Pulmonary artery endothelial cell (primary cell): ENCODE measurements at places on chromosomes 12 and 14. TPM values are rescaled to one million over a fixed set of nuclear protein-coding genes. Genes with fewer than 3 reads are reported as not detected.

Gene KCNMB4
- total RNA-seq = 3.8 and 8.7 TPM in 2 replicates

Gene REP15
- 1.3 and 3.0 TPM in 2 replicates for total RNA-seq

Gene TMEM132D
- total RNA-seq = not detected in 2 replicates

Gene CCDC196
- total RNA-seq = not detected in 2 replicates

Gene KRT6A
- 0.79 and 12.6 TPM in 2 replicates for total RNA-seq

Gene HCFC2
- 13.5 and 30.4 TPM in 2 replicates for total RNA-seq

Gene PPFIA2
- 0.40 TPM in 1 of 2 replicates, not detected in the other for total RNA-seq

Gene CELA1
- total RNA-seq = not detected in 2 replicates

Gene SLC39A9
- 120 and 129 TPM in 2 replicates for total RNA-seq

Gene RAD51AP1
- total RNA-seq = 13.3 and 22.8 TPM in 2 replicates

Gene COX8C
- not detected in 2 replicates for total RNA-seq

Gene EML1
- total RNA-seq = 68.2 and 71.6 TPM in 2 replicates

Gene SLC25A29
- total RNA-seq = 36.1 and 52.6 TPM in 2 replicates

- DNase-seq = no peak
Observed at GRCh38 chr12:25155022-25155576, 39.9 kb downstream of the DNAI7 start.

GRCh38 chr14:80946797-80947196 is 5.3 kb upstream of the CEP128 start:
- DNase-seq = no peak

DNA sequence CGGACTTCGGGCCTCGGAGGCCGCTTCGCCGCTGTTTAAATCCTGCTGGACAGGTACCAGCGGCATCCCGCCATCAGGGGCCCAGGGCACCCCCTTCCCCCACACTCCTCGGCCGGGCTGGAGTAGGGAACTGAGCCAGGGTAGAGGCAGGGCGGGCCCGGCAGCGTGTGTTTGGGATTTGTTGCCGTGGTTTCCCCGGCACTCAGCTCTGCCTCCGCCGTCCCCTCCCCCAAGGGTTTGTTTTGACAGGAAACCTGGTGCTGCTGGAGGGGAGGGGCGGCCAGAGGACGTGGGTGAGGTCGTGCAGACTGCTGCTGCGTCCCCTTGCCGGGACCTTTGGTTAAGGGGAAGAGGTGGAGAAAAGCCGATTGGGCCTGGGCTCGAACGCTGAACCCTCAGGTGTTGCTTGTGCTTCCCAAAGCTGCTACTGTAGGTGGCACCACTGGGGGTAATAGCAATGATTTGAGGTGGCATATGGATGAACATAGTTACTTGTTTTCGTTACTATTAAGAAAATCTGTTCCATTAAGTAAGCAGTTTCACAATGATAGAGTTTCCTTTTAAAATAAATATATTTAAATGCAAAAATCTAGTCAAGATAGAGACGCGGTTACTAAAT is 778 bp downstream of the TCP11L2 start:
- DNase-seq = peak; percentile 77

DNA sequence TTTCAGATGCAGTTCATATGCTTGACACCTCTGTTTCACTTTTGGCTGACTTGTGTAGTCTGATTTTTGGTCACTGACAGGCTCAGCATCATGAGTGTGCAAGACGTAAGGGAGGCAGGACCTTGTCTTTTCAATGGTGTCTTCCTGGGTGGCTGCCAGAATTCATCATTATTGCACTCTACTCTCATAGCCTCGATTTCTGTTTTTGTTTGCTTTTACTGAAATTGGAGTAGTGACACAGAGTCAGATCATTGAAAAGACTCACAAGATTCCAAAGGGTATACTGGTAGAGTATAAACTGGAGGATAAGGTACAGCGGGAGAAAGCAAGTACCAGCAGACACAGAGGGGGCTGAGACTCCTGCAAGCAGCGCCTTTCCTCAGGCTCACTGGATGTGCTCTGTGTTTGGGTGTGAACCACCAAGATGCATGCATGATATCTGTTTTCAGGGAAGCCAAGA is 126.3 kb upstream of the FGD4 start:
- DNase-seq = no peak

- DNase-seq = no peak
Observed at GRCh38 chr14:45181806-45182205, 46.1 kb downstream of the FANCM start.

DNA sequence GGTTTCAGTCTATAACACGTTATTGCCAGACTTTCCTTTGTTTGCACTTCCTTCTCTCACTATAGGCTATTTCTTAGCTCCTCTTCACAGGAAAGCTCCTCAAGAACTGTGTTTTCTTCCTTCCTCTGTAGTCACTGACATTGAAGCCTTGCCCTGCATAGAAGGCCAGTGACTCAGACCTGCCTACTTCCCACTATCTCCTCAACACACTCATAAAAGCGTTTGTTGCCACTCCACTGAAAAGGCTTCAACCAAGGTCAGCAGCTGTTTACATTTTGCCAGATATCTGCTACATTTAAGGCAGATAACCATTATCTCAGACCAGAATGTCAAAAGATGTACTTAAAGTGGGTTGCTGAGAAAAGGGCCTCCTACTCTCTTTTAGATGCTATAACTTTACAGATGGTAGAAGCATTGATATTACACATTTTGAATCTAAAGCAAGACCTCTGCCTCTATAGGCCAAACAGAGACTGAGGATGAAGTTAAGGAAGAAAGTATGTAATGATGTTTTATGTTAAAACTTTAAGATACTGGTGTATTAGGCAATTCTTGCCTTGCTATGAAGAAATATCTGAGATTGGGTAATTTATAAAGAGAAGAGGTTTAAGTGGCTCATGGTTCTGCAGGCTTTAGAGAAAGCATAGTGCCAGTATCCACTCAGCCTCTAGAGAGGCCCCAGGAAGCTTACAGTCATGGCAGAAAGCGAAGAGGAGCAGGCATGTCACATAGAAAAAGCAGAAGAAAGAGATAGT is 233.3 kb upstream of the FLRT2 start:
- DNase-seq = peak; percentile 20

- peak; percentile 57 for DNase-seq
Observed at GRCh38 chr12:5456906-5457305, 25.0 kb downstream of the NTF3 start.

GRCh38 chr14:65434216-65434850 is 21.8 kb downstream of the FUT8 start:
- no peak for DNase-seq

- no peak for DNase-seq
Observed at GRCh38 chr14:92560106-92560865, 46.7 kb downstream of the RIN3 start.

- DNase-seq = no peak
Observed at GRCh38 chr12:67720351-67720856, 71.9 kb downstream of the DYRK2 start.

DNA sequence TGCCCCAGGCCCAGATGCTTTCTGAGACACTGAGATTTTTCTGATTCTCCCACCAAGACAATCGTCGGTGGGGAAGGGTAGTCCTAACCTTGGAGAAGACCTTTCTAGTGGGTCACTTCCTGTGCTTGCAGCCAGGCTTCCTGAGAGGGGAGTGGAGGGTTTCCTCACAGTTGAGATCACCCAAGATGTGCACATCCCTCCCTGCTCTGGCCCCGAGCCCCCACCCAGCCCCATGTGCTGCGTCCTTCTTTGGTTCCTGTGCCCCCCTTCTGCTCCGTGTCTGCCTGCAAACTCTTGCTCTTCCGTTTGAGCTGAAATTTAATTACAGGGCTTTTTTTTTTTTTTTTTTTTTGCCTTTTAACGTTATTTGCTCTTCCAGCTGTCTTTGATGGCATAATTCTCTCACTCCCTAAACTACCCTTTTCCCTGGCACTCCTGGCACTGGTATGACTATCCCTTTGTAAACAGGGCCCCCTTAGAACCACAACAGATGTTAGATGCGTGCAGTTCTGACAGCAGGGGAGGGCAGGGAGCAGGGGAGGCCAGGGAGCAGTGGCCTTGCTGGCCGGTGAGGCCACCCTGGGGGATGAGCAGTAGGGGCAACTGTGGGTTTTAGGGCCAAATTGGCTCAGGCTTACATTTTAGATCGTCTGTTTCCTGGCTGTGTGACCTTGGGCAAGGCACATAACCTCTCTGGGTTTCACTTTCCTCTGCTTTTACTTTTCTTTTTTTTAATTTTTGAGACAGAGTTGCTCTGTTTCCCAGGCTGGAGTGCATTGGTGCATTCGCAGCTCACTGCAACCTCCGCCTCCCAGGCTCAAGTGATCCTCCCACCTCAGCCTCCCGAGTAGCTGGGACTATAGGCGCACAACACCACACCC is 144.5 kb downstream of the PHETA1 start:
- DNase-seq = no peak

DNA sequence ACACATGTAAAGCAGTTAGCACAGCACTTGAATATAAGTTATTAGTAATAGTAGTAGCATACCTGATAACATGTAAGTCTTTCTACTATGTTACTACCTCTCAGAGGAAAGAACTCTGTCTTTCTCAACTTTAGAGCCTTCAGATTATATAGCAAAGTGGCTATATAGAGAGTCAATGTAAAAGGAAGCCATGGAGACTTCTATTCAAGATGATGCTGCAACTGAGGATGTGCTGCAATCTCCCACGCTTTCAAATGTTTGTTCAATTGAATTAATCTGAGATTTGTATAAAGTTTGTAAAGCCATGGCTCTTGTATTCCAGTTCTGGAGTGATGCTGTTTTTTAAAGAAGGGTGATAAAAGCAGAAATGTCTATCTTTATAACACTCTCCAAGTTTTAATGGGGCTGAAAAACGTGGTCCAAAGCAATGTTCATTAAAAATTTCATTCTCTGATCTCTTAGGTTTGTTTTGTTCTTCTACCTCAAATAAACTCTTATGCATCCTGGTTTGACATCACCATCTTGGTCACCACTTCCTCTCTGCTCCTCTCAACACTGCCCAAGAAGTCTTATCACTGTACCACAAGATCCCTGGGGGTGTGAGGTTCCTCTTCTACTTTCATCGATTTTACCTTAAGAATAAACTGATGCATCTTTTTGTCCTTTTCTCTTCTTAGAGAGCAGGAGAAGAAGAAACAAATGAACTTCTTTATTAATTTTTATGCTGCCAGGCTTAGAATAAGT is 40.6 kb downstream of the C12orf42 start:
- no peak for DNase-seq

DNA sequence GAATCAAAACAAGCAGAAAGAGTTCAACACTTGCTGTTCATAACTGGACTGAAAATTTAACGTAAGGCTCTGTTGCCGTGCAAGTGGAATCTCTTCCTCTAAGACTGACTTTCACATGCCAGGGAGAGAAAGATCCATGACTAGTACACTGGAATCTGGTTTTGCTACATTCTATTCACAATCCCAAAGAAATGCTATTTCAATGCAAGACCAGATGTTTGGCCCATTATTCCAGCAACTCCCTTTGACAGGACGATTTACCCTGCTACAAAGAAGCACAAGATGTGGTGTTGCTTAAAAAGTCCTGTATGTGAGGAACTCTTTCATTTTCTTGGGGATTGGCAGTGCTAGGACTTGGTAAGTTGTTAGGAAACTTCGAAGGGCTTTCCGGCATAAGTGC is 17.4 kb downstream of the RFC5 start:
- no peak for DNase-seq

DNA sequence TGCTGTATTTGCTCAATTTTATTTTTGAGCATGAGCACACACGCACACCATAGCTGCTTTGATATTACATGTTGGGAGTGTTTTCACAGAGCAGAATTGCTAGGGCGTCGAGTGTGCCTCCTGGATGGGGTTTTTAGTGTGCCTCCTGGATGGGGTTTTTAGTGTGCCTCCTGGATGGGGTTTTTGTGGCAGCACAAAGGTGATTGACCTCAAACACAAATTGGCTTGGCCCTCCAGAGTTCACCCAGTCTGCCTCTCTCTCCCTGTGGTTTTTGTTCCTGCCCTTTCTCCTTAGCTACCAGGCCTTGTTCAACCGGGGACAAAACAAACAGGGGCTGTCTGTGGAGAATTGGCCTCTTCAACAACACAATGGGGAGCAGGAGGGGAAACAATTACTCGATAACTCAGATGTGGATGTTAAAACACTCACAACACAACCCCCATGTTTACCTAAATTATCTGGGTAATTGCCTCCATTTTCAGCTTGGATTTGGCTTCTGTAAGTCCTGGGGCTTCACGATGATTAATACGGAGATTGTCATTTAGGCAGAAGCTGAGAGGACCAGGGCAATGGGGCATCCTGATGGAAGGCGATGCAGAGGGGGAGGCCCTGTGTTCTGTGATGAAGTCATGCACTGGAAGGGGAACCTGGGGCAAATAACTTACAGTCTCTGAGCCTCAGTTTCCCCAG is 26.9 kb downstream of the TBX3 start:
- DNase-seq = no peak

DNA sequence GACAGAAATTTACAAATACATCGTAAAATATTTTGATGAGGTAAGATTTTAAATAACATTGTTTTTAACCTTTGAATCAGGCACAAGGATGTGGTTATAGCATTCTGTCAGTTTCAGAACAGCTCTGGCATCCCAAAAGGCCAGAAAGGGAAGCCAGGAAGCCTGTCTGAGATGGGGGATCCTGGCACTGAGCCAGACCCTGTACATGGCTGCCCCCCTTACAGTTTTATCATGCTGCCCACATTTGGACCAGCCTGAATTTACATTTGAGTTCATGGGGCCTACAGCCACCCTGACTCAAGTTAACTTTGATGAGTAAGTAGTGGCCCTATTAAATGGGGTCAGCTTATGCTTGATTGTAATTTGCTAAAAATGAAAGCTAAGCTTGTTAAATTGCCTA is 155.6 kb downstream of the PLXNC1 start:
- no peak for DNase-seq

DNA sequence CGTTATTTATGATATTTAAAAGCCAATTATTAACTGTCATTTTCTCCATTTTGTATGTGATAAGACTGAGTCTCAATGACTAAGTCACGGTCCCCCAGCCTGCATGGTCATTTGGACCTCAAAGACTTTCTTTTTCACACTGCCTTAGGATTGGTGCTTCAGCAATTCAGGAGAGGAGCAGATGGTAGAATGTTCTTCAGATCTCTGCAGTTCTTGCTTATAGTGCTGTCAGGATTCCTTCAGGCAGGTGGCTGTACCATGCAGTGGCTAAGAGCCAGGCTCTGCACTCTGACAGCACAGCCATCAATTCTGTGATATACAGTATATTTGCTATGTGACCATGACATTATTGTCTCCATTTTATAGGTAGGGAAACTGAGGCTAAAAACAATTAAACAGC is 18.7 kb downstream of the SSPN start:
- DNase-seq = no peak

DNA sequence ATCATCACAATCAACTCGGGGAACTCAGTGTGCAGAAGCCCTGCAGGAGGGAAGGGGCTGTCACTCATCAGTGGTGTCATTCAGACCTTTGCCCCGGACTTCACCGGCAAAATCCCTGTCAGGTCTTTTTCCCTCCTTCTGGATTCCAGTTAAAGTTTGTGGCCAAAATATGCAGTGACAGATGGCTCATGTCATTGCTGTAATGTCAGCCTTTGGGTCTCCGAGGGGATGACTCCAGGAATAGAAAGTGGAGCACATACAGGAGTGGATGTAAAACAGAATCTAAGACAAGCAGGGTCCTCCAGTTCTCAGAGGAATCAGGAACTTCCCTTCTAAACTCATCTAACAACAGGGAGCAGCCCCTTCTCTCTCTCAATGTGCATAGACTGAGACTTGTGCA is 130.3 kb upstream of the RASSF8 start:
- no peak for DNase-seq
